ENCODE measurements at places on chromosomes 1 and 21. TPM values are rescaled to one million over a fixed set of nuclear protein-coding genes. Genes with fewer than 3 reads are reported as not detected.
A peak's percentile ranks its signal among the peaks of the same experiment; 100 is the strongest.

Gene TINAGL1
- total RNA-seq = 144 TPM

DNA sequence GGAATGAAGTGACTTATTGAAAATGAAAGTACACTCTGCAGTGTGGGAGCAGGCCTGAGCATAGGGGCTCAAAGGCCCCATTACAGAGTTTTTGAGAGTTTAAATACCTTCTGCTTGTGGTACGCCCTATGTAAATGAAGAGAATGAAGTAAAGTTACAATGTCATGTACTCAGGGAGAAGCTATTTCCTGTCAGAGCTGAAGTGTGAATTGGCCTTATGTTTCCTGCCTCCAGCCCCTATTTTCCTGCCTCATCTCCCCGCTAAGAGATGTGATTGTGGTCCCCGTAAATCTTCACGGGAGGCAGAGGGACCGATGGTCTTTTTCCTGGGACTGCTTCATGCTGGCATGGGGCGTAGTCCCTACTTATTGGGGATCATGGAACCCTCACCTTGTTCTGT is 2.5 kb upstream of the ZNF683 start:
- no peak for DNase-seq

- DNase-seq = no peak
These were observed 16.5 kb downstream of the ZBTB37 start for GRCh38 chr1:173884701-173885100.

- DNase-seq = no peak
These were observed 73.2 kb downstream of the KDM1A start for GRCh38 chr1:23092447-23092846.

Gene FCGR3B
- 3.9 TPM for total RNA-seq

Gene CNR2
- total RNA-seq = not detected

DNA sequence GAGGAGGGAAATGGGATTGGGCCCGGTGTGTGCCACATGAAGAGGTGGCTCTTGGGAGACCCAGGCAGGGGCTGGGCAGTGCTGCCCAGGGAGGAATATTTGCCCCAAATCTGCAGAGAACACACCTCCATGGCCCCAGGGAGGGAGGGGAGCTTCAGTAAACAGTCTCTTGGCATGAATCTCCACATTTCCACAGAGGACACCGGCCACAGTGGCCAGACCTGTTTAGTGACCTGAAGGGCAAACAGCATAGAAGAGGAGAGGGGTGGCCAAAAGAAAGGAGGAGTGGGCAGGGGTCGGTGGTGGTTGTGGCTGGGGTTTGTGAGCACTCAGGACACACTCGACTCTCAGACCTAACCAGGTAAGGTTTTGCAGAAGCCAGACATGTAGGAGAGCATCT is 54.0 kb upstream of the IFFO2 start:
- no peak for DNase-seq

DNA sequence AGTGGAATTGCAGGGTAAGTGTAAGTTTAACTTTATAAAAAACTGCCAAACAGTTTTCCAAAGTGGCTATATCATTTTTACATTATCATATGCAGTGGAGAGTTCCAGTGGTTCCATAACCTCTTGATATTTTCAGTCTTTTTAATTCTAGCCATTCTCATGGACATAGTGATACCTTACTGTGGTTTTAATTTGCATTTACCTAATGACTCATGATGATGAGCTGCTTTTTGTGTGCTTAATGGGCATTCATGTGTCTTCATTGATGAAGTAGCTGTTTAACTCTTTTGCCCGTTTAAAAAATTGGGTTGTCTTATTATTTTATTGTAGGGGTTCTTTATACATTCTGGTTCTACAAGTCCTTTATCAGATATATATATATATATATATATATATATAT is 29.4 kb downstream of the SNX27 start:
- no peak for DNase-seq

DNA sequence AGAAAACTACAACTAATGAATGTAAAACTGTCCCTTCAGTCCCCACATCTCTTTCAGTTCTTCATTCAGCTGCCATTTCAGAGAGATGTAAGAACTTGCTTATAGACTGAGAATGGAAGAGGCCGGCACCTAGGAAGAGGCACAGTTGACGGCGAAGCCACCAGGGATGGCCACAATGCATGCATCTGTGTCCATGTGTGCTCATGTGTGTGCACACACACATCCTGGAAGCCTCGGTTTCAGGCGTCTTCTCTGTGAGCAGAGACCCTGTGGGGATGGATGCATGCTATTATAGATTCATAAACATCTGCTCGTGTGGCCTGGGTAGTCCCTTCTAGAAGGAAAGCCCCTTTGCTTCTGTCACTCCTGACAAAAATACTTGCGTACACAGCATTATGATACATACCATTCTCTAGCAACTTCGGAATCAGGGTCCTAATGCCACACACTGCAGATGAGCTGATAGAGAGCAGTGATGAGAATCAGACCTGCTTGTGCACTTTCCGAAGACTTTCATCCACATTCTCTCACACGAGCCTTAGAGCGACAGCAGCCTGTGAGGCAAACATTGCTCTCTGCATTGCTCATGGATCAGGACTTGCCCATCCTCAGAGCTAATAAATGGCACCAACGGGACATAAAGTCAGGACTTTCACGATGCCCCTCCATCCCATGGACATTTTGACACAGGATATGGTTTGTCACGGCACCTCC is 12.4 kb upstream of the GPR61 start:
- no peak for DNase-seq

DNA sequence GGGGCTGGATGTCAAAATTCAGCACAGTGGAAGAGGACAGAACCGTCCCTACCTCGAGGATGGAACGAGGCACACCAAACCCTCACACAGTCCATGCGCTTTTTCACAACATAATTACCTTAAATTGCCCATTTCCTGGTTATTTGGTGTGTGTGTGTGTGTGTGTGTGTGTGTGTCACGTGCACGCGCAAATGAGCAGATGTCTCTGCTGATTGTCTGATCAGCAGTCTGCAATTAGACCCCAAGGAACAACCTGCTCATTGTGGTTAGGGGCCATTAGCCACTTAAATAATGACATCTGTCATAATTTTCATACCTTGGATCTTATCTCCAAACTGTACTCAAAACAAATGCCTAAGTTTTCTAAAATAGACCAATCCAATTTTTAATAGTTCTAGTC is 23.2 kb downstream of the AVPR1B start:
- no peak for DNase-seq

GRCh38 chr1:66296951-66297350 is 237.0 kb upstream of the SGIP1 start:
- DNase-seq = no peak

Gene NUAK2
- total RNA-seq = 1.1 TPM

GRCh38 chr1:193480755-193481154 is 294.3 kb upstream of the B3GALT2 start:
- no peak for DNase-seq

GRCh38 chr1:198253668-198254067 is 96.9 kb downstream of the NEK7 start:
- DNase-seq = no peak

Gene FAM151A
- not detected for total RNA-seq

Gene AMY2A
- total RNA-seq = 1.3 TPM

Gene ARHGAP30
- 16.5 TPM for total RNA-seq

DNA sequence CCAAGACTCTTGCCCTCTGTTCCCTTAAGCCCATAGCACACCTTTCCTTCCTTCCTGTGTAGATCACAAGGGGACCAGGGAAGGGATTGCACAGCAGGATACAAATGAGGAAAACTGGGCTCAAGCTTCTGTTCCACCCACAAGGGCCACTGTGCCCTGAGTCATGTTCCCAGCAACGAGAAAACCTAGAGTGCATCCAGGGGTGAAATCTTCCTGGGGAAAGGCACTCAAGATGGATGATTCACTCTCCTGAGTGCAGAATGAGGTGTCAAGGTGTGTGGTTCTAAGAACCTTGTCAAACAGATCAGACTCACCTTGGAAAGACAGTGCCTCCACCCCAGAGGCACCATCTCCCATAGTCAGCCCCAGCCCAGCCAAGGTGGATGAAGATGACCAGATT is 40.7 kb upstream of the EYA3 start:
- DNase-seq = no peak

DNA sequence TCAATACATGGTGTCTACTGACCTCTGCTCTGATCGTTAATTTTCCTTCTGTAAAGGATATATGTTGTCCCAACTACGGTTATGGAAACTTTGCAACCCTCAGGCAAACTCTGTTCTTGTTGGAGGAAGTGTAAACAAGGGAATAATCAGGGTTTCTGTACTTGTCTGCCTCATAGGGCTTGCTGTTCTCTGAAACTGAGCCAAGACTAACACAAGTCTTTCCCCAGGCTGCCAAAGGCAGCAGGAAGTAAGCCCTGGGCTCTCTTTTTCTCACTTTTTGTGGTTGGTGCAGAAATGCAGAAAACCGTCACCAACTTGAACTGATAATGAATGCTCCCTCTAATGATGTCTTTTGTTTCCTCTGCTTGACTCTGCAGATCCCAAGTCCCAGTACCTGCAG is 7.6 kb downstream of the CYP4X1 start:
- DNase-seq = peak; percentile 39

DNA sequence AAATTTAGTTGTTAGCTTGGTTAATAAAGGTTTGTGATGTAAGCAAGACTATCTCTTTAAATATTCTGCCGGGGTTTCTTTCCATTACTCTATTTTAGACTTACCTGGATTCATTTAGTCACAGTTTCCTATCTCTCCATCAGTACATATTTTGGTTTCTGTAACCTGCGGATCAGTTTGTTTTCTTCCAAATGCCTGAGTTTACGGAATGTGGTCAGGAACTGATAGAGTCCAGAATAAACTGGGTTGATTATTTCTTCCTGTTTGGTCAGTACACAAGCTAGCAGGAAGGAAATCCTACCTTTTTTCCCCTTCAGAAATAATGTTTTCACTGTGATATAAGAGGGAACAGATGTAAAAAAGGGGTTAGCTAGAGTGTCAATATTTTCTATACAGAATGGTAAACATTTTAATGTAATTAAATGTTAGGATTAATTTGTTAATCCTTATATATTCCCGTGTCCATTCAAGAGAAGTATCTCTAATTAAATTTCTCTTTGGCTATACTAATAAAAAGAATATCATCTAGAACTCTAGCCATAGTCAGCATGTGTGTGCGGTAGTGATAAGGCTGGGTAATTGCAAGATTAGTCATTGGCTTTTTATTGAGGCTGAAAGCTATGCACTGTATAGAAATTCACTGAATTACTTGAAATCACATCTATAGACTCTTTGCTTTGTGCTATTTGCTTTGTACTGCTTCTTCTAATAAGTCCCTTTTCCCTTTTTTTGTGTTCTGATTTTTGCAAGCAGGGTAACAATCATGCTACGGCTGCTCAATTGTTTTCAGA is 144.7 kb upstream of the ADGRL4 start:
- no peak for DNase-seq

- DNase-seq = no peak
These were observed 22.6 kb downstream of the MIS18A start for GRCh38 chr21:32256251-32256650.

Gene SLC25A24
- 45.1 TPM for total RNA-seq

GRCh38 chr21:43995521-43996105 is 16.5 kb upstream of the TRAPPC10 start:
- DNase-seq = no peak
